ENCODE measurements at places on chromosomes 2 and 18.

GRCh38 chr2:239292959-239293774, 107.7 kb downstream of the HDAC4 start:
- no peak for DNase-seq

DNA sequence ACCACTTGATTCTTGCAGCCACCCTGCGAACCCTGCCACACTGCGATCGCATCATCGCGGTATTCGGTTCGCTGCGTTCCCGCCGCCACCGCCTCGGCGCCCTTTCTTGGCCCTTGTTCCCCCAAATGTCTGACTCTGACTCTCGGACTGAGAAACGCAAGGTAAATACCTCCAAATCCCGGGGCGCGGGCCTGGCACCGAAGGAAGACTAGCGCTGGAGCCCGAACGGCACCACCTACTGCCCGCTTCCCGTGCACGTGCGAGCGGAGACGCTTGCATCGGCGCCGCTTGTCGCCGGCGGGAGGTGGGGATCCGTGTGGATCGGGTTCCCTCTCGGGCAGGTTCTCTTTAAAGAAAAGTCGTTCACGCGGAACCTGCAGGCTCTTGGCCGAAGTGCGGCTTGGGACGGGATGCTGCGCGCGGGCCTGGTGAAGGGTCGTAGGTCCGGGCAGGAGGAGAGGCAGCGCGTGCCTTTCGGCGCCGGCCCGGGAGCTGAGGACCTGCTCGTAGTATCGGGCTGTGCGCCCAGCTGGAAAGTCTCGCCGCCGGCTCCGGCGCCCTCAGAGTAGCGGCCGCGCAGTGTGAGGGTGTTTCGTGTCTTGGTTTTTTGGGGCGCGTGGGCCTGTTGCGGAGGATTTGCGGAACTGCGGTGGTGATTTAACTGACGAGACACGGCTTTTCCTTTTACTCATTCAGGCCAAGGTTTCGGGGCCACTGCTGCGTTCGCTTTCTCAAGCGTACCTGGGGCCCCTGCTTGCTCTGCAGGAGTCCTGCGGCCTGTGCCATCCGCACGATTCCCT, 514 bp downstream of the BCL2L11 start:
- DNase-seq = peak; percentile 67

- DNase-seq = no peak
Observed at GRCh38 chr2:43754180-43754579, 19.7 kb upstream of the DYNC2LI1 start.

GRCh38 chr2:42984081-42984480, 191.7 kb upstream of the HAAO start:
- DNase-seq = no peak

GRCh38 chr2:48883661-48884060, 128.1 kb upstream of the LHCGR start:
- no peak for DNase-seq

GRCh38 chr2:105932582-105932981, 187.9 kb downstream of the NCK2 start:
- DNase-seq = no peak

GRCh38 chr18:70645971-70646370, 357.1 kb downstream of the SOCS6 start:
- no peak for DNase-seq

DNA sequence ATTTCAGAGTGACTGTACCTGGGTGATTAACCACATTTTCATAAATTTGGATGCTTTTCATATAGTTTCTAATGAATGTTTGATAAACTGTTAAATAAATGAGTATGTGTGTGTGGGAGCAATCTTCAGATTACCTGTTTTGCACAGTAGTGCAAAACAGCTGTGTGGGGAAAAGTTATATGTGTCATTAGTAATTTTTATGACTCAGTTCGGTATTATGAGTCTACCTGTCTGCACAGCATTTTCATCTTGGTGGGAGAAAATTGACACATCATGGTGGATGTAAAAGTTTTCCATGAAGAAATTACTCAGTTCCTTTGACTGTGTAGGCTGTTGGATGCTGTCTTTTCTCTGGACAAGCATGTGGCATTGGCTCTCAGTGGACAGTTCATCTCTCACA, 43.8 kb downstream of the LTBP1 start:
- DNase-seq = no peak

DNA sequence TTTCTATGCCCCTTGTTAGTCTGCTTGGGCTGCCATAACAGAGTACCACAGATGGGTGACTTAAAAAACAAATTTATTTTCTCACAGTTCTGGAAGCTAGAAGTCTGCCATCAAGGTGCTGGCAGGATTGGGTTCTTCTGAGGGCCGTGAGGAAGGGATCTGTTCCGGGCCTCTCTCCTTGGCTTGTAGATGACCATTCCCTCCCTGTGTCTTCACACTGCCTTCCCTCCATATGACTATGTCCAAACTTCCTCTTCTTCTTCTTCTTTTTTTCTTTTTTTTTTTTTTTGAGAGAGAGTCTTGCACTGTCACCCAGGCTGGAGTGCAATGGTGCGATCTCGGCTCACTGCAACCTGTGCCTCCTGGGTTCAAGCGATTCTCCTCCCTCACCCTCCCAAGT, 13.1 kb upstream of the CCNYL1 start:
- DNase-seq = no peak

Data from stimulated activated CD8-positive, alpha-beta memory T cell treated with anti-CD3 and anti-CD28 coated beads, Interleukin-4, amount 100 ng/mL, for 48 hours (primary cell).